NCI-H2029 treated with DMSO at 0.1 percent for 48 hours (cell line): ENCODE measurements at places on chromosomes 6 and 20.

DNA sequence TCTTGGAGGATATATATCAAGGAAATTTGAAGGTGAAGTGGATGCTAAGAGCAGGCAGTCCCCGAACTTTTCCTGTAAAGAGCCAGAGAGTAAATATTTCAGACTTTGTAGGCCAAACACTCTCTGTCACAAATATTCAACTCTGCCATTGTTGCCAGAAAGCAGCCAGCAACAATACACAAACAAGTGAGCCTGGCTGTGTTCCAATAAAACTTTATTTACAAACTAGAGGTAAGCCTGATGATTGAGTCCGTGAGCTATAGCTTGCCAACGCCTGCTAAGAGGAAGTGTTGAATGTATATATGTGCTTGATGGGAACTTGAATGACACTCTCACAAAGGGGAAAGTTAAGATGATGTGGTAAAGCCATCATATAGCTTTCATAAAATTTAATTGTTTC, 166.0 kb upstream of the PLN start:
- peak; percentile 33 for DNase-seq

DNA sequence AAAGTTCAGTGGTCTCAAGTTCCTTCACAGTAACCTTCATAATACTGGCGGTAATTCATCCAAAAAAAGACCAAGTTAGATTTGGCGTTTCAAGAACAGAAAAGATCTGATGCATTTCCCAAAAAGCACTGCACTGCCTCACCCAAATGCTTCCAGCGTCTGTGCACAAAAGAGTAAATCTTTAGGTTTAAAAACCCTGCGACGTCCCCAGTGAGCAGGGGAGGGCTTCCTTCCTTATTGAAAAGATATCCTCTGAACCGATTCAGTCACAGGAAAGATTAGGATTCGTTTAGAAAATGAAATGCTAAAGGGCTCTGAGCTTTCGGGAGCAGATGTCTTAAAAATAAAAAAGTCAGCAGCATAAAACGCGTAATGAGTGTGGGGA, 654 bp downstream of the TBC1D7 start:
- no peak for DNase-seq

DNA sequence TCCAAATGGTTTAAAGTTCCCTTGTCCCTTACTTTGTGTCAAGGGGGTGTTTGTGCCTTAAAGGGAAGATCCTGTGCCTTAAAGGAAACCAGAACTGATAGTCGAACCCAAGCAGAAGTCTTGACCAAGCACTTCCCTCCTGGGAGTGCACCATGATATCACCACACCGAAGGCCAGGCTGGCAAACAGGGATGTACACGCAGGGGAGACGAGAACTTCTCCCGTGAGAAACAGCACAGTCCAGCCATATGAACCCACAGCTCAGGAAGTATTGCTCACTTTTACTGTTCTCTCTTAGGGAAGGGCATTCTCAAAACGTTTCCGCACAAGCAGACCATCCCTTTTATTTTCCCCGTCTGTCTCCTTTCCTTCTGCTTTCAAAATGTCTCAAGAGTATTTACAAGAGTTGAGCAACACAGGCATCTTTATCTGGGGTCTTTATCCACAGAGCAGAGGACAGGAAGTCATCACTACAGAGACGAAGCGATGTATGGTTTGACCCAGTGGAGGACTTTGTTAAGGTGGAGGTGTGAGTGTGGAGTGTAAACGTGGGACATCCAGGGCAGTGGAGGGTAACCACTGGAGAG, 12.8 kb upstream of the SERPINB1 start:
- no peak for DNase-seq

DNA sequence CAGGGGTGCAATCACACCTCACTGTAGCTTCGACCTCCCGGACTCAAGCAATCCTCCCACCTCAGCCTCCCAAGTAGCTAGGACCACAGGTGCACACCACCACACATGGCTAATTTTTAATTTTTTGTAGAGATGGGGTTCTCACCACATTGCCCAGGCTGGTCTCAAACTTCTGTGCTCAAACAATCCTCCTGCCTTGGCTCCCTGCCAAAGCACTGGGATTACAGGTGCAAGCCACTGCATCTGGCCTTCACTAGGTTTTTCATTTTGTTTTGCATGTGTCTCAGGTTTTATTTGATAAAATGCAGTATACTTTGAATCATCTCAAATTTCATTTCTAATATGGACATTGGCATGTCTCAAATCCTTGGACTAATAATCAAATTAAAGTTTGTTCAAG, 98.7 kb downstream of the SLC16A10 start:
- DNase-seq, result no peak

- DNase-seq, result no peak
These were observed 1173.9 kb upstream of the CITED2 start for GRCh38 chr6:140548366-140548765.

- DNase-seq, result no peak
These were observed 2.3 kb upstream of the SLC22A2 start for GRCh38 chr6:160260803-160261450.

DNA sequence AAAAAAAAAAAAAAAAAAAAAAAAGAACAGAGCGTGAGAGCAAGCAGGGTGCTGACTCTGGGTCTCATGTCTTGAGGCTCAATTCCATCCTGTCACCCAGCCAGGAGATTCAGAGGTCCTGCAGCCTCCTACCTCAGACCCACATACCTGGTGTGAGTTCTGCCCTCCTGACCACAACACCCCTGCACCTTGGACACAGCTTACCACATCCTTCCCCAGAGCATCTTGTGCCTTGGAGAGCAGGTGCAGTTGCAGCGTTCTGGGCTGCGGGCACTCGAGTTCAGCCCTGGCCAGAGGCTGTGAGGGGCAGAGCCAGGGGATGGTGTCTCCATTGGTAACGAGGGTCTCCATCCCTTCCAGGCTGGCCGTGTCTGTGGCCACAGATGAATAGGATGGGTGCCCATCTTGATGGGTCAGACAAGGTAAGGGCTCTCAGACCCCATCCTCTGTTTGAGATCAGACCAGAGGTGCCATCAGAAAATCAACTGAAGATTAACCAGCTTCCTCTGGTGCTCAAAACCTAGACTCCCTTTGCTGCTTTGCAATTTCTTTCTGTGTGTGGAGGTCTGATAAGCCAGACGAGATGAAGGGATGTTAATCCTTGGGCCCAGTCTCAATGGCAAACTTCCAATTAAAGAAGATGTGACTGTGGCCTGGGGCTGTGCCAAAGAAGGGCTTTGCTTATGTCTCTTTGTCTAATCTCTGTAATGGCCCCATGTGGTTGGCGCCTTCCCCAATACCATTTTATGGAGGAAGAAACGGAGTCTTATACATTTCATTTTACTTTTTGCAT, 14.7 kb upstream of the ZNF831 start:
- no peak for DNase-seq

- peak; percentile 24 for DNase-seq
These were observed 162.2 kb downstream of the NKAIN2 start for GRCh38 chr6:123965894-123966293.

DNA sequence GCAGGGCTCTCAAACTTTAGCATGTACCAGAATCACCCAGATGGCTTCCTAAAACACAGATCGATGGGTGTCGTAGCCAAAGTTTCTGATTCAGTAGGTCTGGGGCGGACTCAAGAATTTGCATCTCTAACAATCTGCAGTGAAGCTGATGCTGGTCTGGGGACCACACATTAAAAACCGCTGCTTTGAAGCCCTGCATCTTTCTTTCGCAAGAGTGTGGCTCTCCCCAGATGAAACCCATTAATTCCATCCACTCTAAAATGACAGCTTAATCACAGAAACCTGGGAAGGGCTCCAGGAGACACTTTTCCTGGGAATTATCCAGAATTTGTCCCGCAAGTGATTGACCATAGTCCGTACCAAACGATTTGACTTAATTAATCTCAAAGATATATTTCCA, 319.8 kb upstream of the PLCB4 start:
- DNase-seq, result no peak

DNA sequence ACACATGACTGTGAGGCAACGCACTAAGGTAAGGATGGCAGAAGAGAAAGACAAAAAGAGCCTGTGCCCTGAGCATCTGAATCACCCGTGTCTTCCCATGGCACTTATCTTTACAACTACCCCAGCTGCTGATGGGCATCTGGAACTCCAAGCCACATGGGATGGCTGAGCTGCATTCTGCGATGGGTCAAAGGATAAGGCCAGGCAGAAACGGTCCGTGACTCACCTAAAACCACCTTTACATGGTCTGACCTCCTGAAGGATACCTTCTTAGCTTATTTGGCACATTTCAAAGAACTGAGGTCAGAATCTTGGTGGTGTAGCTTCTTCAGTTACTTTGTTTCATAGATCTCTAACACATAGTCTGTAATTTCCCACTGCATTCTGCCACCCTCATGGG, 99.7 kb downstream of the DNAH8 start:
- DNase-seq, result no peak

GRCh38 chr6:118529756-118530155, 18.3 kb upstream of the PLN start:
- no peak for DNase-seq
